Suprapubic skin (tissue), 4 donors: ENCODE measurements at places on chromosomes 2 and 18. TPM values are rescaled to one million over a fixed set of nuclear protein-coding genes. Genes with fewer than 3 reads are reported as not detected.

DNA sequence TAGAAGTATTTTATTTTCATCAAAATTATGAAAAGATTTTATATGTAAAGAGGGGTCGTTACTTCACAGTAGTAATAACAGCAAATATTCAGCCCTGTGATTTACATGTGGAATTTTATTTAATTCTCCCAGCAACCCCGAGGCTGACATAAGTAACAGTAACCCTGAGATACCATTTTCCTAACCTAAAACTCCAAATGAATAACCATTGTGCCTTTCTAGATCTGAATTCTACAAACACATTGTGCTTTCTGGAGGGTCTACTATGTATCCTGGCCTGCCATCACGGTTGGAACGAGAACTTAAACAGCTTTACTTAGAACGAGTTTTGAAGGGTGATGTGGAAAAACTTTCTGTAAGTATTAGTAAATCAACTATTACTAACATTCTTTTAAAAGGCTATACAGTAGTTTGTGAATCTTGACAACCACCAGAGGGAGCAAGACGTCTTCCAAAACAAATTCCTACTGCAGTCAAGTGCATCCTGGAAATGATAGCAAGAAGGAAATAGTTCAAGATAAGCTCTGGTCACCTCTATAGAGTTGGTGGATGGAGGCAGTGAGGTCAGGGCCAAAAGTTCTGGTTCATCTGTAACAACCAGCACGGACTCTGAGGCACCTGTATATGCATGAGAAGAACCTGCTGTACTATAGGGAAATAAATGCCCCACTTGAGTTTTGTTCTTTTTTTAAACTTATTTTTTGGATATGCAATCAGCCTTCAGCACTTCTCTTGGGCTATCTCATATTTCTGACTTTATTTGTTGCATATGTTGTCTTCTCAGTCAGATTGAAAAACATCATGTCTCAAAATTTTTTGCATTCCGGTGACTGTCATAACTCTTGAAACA lies 37.4 kb downstream of the ACTR2 start:
- no peak for DNase-seq
- no peaks in the 10 kb centered on the region for H3K27me3 ChIP-seq
- H3K4me3 ChIP-seq: no peak overlapping the region
- H3K4me1 ChIP-seq: no peaks in the 10 kb centered on the region

DNA sequence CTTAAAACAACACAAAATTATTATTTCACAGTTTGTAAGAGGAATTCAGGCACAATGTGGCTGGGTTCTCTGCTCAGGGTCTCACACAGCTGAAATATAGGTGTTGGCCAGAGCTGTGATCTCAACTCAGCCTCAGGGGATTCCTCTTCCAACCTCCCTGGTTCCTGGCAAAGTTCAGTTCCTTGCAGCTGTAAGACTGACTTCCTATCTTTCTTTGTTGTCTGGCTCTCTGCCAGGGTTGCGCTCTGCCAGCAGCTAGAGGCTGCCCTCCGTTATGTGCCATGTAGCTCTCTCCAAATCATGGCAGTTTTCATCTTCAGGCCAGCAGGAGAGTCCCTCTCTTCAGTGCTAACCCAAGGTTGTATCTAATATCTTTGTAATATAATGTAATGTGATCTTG lies 272.5 kb upstream of the KCNJ3 start:
- no peak overlapping the region for H3K27ac ChIP-seq
- no peaks in the 10 kb centered on the region for H3K27me3 ChIP-seq
- H3K4me1 ChIP-seq: no peaks in the 10 kb centered on the region
- H3K36me3 ChIP-seq: no peaks in the 10 kb centered on the region
- no peak overlapping the region for H3K4me3 ChIP-seq

- DNase-seq: no peak
- no peak overlapping the region for H3K27ac ChIP-seq
- no peak overlapping the region for H3K4me3 ChIP-seq
- H3K27me3 ChIP-seq: no peaks in the 10 kb centered on the region
- no peaks in the 10 kb centered on the region for H3K4me1 ChIP-seq
Observed at GRCh38 chr2:10792001-10792634, 20.5 kb downstream of the PDIA6 start.

DNA sequence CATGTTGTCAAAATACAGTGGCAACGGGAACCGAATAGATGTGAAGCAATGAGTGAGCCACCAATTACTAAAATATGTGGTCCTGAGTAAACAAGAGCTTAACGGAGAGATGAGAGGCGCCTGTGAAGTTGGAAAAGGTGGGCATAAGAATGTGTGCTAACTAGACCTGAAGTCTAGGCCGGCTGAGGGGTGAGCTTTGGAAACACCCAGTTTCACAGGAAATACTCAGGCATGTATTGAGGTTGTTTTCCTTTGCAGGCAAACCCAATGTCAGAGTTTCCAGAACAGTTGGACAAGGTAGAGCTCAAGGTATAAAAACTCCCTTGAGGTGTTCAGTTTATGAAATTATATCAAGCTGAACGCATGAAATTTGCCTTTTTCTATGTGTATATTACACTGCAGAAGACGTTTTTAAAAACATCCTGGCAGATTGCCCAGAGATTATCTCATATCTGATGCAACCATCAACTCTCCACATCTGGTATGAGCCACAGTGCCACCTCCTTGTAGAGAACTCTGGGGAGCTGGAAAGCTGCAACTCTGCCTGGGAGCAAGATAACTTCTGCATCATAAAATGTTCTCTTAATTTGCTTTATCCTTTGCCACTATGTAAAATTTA lies 3.9 kb upstream of the WDSUB1 start:
- H3K36me3 ChIP-seq: no peaks in the 10 kb centered on the region
- H3K27ac ChIP-seq: no peak overlapping the region
- no peaks in the 10 kb centered on the region for H3K27me3 ChIP-seq
- no peak overlapping the region for H3K4me3 ChIP-seq
- peaks cover 21% of the 10 kb centered on the region for H3K4me1 ChIP-seq

STK16 gene
- total RNA-seq: 13.0 TPM

IL36G gene
- total RNA-seq: 20.2 TPM

TXNDC2 gene
- total RNA-seq: not detected

HNMT gene
- 20.1 TPM for total RNA-seq
